ENCODE measurements at places on chromosomes 7 and 10. TPM values are rescaled to one million over a fixed set of nuclear protein-coding genes. Genes with fewer than 3 reads are reported as not detected.

COL28A1 gene
- 0.08 TPM for polyA plus RNA-seq

UNCX gene
- not detected for polyA plus RNA-seq

SLC13A1 gene
- not detected for polyA plus RNA-seq

SFTPA2 gene
- not detected for polyA plus RNA-seq

CHN2 gene
- 0.02 TPM for polyA plus RNA-seq

MCM10 gene
- 5.1 TPM for polyA plus RNA-seq

PPP1R9A gene
- polyA plus RNA-seq: 0.58 TPM

RELN gene
- polyA plus RNA-seq: 0.02 TPM

DNA sequence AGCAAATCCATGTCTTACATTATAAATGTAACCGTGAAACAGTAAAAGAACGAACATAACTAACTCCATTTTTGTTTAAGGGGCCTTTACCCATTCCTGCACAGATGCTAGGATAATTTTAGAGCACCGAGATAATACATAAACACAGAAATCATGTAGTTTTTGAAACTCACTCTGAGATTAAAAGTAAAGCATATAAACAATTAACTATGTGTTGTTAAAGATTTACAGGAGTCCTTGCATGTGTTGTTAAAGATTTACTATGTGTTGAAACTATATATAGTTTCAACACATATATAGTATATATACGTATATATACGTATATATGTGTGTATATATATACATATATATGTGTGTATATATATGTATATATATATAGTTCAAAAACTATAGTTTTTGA lies 7.2 kb upstream of the CALML3 start:
- H3K4me3 ChIP-seq: no peak overlapping the region
- H3K27me3 ChIP-seq: no peaks in the 10 kb centered on the region
- no peaks in the 10 kb centered on the region for H3K36me3 ChIP-seq
- H3K4me1 ChIP-seq: no peaks in the 10 kb centered on the region
- H3K27ac ChIP-seq: no peak overlapping the region

GRCh38 chr10:100043796-100044195 lies 34.0 kb upstream of the DNMBP start:
- H3K4me3 ChIP-seq: no peak overlapping the region
- H3K36me3 ChIP-seq: no peaks in the 10 kb centered on the region
- DNase-seq: no peak

- no peak for DNase-seq
- no peak overlapping the region for H3K4me3 ChIP-seq
- H3K27me3 ChIP-seq: no peaks in the 10 kb centered on the region
- peaks cover 15% of the 10 kb centered on the region for H3K4me1 ChIP-seq
- no peaks in the 10 kb centered on the region for H3K36me3 ChIP-seq
- no peak overlapping the region for H3K27ac ChIP-seq
Measured at GRCh38 chr7:90666186-90666585, 70.1 kb downstream of the CDK14 start.

DNA sequence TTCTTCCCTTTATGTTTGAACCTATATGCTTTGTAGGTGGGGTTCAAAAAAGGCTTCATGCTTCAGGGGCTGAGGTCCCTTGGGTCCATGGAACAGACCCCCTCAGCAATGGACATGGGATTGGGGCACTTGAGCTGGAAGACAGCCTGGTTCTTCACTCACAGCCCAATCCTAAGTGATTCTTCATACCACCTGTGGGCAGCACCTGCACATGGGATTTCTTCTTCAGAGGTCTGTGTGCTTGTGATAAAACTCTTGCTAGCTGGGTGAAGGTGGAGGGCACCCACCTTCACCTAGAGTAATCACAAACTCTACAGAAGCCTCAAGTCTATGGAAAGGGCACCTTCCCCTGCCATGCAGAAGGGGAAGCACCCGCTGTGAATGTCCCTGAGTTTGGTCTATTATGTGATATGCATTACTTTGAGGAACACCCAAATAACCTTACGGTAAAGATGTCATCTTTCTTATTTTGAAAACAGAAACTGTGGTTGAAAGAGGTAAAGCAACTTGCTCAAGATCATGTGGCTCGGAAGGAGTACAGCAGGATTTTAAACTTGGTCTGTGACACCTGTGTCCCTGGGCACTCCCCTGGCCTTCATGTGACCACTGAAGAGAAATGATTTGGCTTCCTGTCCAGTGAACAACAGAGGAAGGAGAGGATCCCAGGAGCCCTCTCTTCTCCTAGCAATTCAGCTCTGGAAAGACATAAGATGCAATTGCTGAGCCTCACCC lies 469.5 kb upstream of the ZMIZ1 start:
- no peak overlapping the region for H3K4me3 ChIP-seq
- H3K4me1 ChIP-seq: no peaks in the 10 kb centered on the region
- H3K27ac ChIP-seq: no peak overlapping the region

- no peak overlapping the region for H3K4me3 ChIP-seq
- DNase-seq: no peak
- no peaks in the 10 kb centered on the region for H3K36me3 ChIP-seq
- H3K4me1 ChIP-seq: no peaks in the 10 kb centered on the region
- no peak overlapping the region for H3K27ac ChIP-seq
Measured at GRCh38 chr10:32386623-32387260, 39.8 kb upstream of the EPC1 start.

GRCh38 chr7:137757146-137757925 lies 89.4 kb downstream of the DGKI start:
- DNase-seq: no peak
- peaks cover 38% of the 10 kb centered on the region for H3K4me1 ChIP-seq
- no peaks in the 10 kb centered on the region for H3K36me3 ChIP-seq
- peak overlapping the region; percentile 86 for H3K27ac ChIP-seq

DNA sequence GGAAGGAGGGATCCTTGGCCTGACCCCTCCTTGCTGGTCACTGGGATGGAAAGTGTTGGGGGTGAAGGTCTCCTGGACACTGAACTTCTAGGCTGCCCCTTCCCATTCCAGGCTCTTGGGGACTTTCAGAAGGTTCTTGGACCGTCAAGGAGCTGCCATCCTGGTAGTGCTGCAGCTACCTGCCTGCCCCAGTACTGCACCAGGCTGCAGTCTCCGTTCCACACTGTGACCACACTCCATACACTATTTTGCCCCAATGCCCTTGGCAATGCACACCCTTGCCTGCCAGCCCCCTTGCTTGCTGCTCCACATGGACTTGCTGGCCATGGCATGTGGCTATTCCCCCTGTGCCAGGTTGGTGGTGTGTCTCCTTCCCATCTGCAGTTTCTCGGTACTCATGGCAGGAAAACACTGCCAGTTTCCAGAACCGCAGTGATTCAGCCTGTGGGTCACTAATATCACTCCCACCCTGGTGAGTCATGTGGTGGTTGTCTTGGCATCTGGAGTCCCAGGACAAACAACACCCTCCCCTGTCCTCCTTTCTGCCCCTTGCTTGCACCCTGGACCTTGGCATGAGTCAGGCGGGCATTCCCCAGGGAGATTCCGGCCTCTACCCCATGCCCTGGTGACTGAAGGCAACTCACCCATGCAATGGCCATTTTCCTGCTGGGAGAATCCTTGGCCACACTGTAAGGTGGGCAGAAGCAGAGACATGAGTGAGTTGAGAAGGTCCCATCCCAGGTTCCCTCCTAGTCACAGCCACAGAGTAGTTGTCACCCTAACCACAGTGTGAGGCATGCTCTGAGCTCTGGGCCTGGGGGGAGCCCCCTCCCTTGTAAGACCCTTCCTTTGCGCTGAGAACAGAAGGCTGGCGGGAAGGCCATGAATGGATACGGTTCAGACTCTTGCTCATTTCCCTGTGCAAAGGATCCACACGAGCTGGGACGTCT lies 32.8 kb downstream of the GOLGA7B start:
- H3K4me3 ChIP-seq: no peak overlapping the region
- H3K27ac ChIP-seq: peak overlapping the region; percentile 16
- no peak for DNase-seq
- no peaks in the 10 kb centered on the region for H3K27me3 ChIP-seq
- H3K36me3 ChIP-seq: no peaks in the 10 kb centered on the region

GRCh38 chr10:61973906-61974305 lies 72.4 kb downstream of the ARID5B start:
- no peaks in the 10 kb centered on the region for H3K27me3 ChIP-seq
- H3K27ac ChIP-seq: peak overlapping the region; percentile 90
- DNase-seq: no peak
- no peaks in the 10 kb centered on the region for H3K36me3 ChIP-seq
- H3K4me1 ChIP-seq: peaks cover 46% of the 10 kb centered on the region
- H3K4me3 ChIP-seq: peak overlapping the region; percentile 11

DNA sequence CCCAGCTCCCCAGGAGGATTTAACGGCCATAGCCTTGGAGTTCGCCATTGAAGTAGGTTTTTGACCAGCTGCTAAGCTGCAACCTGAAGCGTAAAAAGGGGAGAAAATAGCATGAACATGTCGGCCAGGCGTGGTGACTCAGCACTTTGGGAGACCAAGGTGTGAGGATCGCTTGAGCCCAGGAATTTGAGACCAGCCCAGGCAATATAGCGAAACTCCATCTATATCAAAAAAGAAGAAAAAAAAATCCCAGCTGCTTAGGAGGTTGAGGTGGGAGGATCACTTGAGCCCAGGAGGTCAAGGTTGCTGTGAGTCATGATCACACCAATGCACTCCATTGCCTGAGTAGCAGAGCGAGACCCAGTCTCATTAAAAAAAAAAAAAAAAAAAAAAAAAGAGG lies 32.2 kb upstream of the MCU start:
- DNase-seq: no peak
- no peak overlapping the region for H3K27ac ChIP-seq
- no peaks in the 10 kb centered on the region for H3K4me1 ChIP-seq
- H3K27me3 ChIP-seq: no peaks in the 10 kb centered on the region
- no peak overlapping the region for H3K4me3 ChIP-seq

DNA sequence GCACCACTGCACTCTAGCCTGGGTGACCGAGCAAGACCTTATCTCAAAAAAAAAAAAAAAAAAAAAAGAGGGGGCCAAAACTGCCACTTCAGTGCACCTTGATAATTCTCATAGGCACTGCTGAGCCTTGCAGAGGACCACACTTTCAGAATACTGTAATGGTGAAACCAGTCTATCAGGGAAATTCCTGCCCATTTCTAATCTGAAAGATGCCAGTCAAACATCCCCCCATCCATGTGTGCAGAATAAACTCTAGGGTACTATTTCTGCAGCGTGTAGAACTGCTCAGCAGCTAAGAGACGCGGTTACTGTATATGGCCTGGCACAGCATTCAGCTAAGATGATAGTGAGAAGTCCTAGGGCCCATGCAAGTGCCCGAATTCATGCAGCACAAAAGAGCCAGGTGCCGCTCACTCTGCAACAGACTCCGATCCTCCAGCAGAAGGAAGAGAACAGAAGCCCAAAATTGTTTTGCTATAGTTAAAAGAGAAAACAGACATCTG lies 286.8 kb upstream of the KLF14 start:
- H3K36me3 ChIP-seq: peaks cover 10% of the 10 kb centered on the region
- H3K4me1 ChIP-seq: no peaks in the 10 kb centered on the region
- H3K4me3 ChIP-seq: no peak overlapping the region
- H3K27ac ChIP-seq: no peak overlapping the region
- no peaks in the 10 kb centered on the region for H3K27me3 ChIP-seq

DNA sequence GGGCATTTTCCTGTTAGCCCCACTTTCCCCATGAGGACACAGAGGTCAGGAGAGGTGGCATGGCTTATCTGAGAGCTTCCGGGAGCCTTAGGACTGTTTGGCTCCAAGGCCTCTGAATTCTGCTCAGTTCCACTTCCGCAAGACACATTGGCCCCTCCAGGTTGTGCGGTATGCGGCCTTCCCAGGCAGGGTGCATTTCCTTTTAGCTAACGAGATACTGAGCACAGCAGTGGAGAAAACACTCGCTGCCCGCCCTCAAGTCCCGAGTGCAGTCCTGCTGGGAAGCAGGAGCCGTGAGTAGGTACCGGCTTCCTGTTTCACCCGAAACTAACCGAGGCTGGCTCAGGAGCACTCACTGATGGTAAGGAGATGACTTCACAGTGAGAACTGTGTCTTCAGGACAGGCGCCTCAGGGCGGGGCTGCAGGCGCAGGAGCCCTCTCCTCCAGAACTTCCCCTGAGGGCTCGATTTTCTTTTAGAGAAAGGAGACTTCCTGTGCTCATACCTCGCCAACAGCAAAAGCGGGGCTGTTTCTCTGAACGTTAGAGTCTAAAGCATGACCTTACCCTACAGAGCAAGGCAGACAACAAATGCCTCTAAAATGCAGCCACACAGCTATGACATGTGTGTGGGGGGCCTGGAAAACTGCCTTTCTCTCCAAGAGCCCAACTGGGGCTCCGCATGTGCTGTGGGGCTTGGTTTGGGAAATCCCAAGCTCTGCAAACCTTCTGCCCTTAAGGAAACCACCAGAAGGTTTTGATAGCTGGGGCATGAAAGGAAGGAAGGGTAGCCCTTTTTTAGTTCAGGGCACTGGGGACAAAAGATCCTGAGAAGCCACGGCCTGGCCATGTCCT lies 25.9 kb downstream of the RGS10 start:
- H3K27me3 ChIP-seq: no peaks in the 10 kb centered on the region
- H3K36me3 ChIP-seq: peaks cover 11% of the 10 kb centered on the region
- H3K4me1 ChIP-seq: peaks cover 8% of the 10 kb centered on the region
- no peak for DNase-seq
- no peak overlapping the region for H3K4me3 ChIP-seq

GRCh38 chr10:80350251-80350650 lies 6.3 kb downstream of the DYDC1 start:
- no peak for DNase-seq
- no peak overlapping the region for H3K27ac ChIP-seq
- H3K4me1 ChIP-seq: no peaks in the 10 kb centered on the region
- no peaks in the 10 kb centered on the region for H3K27me3 ChIP-seq

DNA sequence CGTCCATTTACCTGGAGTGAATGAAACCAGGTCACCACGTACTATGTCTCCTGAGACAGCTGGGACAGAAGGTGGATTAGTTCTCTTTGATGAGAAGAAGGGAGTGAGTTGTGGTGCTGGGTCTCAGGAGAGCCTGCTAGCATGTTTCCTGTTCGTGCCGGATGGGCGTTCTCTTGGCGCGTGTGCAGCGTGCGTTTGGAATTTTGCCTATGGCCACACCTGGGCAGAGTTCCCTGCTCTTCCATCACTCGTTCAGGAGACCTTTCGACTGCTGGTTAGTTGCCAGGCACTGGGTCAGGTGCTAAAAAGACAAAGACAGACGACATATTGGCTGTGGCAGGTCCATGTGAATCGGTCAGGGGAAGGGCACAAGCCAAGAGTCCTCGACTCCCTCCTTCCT lies 90.3 kb downstream of the TRRAP start:
- H3K4me1 ChIP-seq: no peaks in the 10 kb centered on the region
- DNase-seq: no peak
- H3K36me3 ChIP-seq: peaks cover 83% of the 10 kb centered on the region
- no peak overlapping the region for H3K4me3 ChIP-seq

- no peaks in the 10 kb centered on the region for H3K27me3 ChIP-seq
- H3K27ac ChIP-seq: no peak overlapping the region
- no peak overlapping the region for H3K4me3 ChIP-seq
- H3K36me3 ChIP-seq: no peaks in the 10 kb centered on the region
Measured at GRCh38 chr7:159149488-159149887, 4.8 kb upstream of the VIPR2 start.

- no peaks in the 10 kb centered on the region for H3K27me3 ChIP-seq
- H3K36me3 ChIP-seq: no peaks in the 10 kb centered on the region
- H3K4me3 ChIP-seq: no peak overlapping the region
- H3K4me1 ChIP-seq: no peaks in the 10 kb centered on the region
Measured at GRCh38 chr10:98971464-98971863, 264.2 kb downstream of the HPSE2 start.

- no peaks in the 10 kb centered on the region for H3K36me3 ChIP-seq
- DNase-seq: peak; percentile 84
- H3K27ac ChIP-seq: peak overlapping the region; percentile 97
- H3K27me3 ChIP-seq: peaks cover 46% of the 10 kb centered on the region
- H3K4me1 ChIP-seq: no peaks in the 10 kb centered on the region
Measured at GRCh38 chr10:97179731-97180362, 5.9 kb downstream of the SLIT1 start.

- H3K4me1 ChIP-seq: no peaks in the 10 kb centered on the region
- H3K27ac ChIP-seq: no peak overlapping the region
- no peak overlapping the region for H3K4me3 ChIP-seq
- H3K36me3 ChIP-seq: no peaks in the 10 kb centered on the region
- DNase-seq: no peak
Measured at GRCh38 chr10:26408858-26409494, 29.2 kb upstream of the APBB1IP start.
